ENCODE measurements at places on chromosomes 6 and 20.
A peak's percentile ranks its signal among the peaks of the same experiment; 100 is the strongest.

GRCh38 chr6:3919130-3919628, 70.0 kb downstream of the FAM50B start:
- no peak overlapping the region for H3K27ac ChIP-seq
- no peak overlapping the region for H3K4me3 ChIP-seq
- H3K36me3 ChIP-seq = no peaks in the 10 kb centered on the region
- H3K4me1 ChIP-seq = no peaks in the 10 kb centered on the region
- no peak for DNase-seq

DNA sequence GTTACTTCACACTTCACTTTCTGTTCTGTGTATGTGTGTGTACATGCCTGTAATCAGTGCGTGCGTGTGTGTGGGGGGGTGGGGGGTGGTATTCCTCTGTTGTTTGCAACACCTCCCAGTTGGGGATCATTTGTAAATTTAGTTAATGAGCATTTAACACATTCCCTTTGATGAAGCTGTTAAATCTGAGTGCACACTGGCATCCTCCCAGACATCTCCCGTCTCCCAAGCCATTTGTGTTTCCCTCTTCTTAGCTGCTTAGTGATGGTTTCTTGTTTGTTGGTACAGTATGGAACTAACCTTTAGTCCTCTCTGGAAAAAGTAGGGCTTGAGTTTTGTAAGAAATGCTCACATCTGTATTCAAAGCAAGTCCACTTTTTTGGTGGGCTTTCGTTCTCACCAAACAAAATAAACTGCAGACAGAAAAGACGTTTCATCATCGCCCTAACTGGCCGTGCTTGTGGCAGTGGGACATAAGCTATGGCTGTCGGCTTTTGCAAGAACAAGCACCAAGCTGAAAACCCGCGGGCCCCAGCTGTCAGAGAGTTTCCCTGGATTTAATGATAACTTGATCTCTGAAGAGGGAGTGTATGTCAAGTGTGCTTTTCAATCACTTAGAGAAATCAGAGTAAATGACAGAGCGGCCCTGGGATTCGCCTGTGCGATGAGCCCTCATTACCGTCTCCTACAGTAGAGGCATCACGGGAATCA, 54.9 kb upstream of the SASH1 start:
- no peak for DNase-seq
- no peaks in the 10 kb centered on the region for H3K36me3 ChIP-seq
- peaks cover 12% of the 10 kb centered on the region for H3K4me1 ChIP-seq

GRCh38 chr6:72977114-72977513, 248.2 kb downstream of the KHDC1L start:
- no peaks in the 10 kb centered on the region for H3K27me3 ChIP-seq
- H3K27ac ChIP-seq = no peak overlapping the region
- no peak overlapping the region for H3K4me3 ChIP-seq

GRCh38 chr6:30730601-30731435, 10.7 kb downstream of the TUBB start:
- H3K27ac ChIP-seq = peak overlapping the region; percentile 86
- peaks cover 15% of the 10 kb centered on the region for H3K36me3 ChIP-seq
- DNase-seq = peak; percentile 76
- peaks cover 5% of the 10 kb centered on the region for H3K4me1 ChIP-seq
- no peaks in the 10 kb centered on the region for H3K27me3 ChIP-seq

DNA sequence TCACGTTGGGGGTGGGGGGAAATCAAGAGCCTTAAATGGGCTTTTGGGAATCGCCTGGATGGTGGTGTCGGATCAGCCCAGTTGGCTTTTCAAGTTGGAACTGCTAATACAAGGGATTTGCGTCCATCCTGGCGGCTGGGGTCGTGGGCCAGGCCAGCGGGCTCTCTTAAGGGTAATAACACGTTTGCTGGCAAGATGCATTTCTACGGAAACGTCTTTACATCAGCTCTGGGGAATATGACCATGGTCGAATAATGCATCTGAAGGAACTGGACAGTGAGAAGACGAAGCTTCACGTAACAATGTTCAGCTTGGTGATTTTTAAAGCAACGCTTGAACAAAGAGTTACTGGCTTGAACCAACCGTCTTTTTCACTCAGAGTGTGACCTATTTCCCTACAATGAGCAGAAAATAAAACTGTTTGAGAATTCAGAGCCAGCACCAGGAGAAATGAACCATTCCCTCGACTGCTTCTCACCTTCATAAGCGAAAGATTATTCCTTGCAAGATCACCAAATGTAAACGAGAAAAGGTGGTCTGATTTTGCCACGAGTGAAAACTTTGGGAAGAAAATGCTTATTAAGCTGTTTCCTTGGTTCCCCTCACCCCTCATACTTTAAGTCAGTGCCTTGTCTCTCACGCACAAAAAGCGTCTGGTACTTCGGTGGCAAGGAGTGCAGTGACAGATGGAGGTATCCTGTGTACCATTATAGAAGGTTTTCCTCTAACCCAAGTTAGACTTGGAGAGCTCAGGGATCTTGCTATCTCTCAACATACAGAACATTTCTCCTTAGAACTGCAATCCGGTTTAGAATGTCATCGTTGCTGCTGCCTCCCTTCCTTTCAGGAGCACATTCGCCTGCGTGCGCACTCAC, 1.4 kb upstream of the MARCKS start:
- H3K4me3 ChIP-seq = no peak overlapping the region
- peaks cover 19% of the 10 kb centered on the region for H3K27me3 ChIP-seq
- H3K4me1 ChIP-seq = peaks cover 12% of the 10 kb centered on the region
- no peak for DNase-seq
- H3K27ac ChIP-seq = no peak overlapping the region
- peaks cover 5% of the 10 kb centered on the region for H3K36me3 ChIP-seq

DNA sequence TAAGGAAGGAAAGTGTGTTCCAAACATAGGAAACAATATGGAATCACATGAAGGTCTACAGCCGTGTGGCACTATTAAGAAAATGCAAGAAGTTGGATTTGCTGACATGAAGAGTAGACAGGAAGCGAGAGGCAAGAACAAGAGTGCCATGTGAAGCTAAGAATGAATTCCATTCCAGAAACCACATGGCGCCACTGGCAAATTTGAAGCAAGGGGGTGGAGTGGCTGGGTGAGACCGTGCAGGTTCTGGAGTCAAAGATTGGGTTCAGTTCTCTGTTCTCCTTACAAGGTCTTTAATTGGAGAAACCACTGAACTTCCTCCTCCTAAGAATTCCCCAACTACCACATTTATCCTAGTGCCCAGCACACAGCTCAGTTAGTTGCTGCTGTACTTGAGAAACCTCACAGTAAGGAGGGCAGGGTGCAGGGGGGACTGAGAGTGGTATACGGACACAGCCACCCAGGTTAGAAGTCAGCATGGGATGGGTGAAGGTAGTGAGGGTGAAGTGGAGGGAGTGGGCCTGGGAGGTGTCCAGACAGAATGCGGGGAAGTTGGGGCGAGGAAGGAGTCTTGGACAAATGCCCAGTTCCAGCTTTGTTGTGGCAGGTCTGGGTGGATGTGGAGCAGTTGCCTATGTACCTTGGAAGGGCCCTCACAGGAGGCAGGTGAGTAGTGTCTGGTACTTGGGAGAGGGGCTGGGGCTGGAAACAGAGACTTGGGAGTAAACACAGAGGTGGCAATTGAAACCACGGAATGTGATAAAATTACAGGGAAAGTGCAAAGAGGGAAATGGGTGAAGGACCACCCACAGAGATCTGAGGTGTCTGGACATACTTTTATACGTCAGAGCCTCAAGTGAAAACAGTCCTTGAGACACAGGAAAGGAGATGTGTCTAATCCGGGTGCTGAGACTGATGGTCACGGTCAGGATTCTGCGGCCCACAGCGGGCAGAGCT, 14.3 kb downstream of the LYRM4 start:
- no peak for DNase-seq
- no peaks in the 10 kb centered on the region for H3K27me3 ChIP-seq
- no peak overlapping the region for H3K4me3 ChIP-seq
- H3K27ac ChIP-seq = no peak overlapping the region
- no peaks in the 10 kb centered on the region for H3K4me1 ChIP-seq
- peaks cover 4% of the 10 kb centered on the region for H3K36me3 ChIP-seq

DNA sequence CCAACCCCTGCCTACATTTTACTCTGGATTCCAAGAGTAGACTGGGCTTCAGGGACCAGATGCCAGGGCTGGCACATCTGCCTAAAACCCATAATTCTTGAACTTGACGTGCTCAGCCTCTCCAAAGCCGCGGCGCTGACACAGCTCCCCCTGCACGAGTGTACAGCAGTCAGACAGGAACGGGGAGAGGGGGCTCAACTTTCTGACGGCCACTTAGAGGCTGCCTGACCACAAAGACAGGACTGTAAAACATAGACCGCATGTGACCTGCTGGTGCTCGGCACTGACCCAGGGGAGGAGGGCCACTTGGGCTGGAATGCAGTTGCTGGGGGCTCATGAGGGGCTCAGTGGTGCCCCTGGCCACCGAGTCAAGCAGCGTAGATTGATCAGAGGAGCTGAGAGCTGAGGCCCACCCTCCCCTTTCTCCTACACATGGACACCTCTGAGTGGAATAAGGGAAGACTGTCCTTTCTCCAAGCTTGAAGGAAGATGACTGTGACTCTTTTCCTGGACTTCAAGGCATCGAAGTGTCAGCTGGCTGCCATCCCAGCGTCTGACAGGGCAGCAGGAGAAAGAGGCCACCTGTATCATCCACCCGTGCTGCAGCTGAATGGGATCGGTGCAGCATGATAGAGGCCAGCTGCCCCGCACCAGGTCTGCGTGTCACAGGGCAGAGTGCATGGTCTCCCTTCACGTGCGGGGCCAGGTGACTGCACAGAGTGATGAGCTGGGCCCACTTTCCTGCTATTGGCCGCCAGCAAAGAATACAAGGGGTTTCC, 171.3 kb upstream of the AGPAT4 start:
- H3K4me1 ChIP-seq = peaks cover 3% of the 10 kb centered on the region
- no peak for DNase-seq
- peaks cover 31% of the 10 kb centered on the region for H3K27me3 ChIP-seq
- no peaks in the 10 kb centered on the region for H3K36me3 ChIP-seq
- H3K4me3 ChIP-seq = no peak overlapping the region

DNA sequence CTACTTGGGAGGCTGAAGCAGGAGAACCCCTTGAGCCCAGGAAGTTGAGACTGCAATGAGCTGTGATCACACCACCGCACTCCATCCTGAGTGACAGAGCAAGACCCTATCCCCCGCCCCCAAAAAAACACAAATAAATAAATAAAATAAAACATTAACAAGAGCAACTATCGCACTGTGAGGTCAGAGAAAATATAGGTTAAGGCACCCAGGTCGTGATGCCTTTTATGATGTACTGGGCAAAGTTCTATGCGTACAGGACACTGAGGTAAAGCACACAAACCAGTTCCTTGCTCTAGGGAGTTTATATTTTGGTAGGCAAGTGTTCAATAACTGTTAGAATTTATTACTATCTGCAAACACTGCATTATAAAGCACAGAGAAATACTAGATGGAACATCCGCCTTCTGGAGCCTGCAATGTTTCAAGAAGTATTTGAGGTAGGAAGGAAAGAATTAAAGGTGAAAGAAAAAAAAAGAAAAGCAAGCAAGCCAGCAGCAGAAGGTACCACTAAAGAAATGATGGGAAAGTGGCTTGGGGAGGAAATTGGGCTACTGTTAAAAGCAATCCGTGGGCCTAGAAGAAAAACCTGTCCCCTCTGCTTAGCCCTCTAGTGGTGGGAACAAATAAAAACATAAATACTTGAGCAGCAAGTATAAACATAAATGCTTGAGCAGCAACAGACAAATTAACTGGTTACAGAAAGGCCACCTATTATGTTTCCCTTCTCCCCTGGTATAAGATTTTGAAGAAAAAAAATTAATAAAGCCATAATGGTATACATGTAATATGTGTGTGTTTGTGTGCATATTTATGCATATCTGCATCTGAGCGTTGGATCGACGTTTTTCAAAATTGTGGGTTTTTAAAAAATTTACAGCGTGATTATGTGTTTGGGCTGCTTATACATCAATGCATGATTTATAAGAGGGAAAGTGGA, 128.0 kb downstream of the PHACTR1 start:
- DNase-seq = no peak
- no peak overlapping the region for H3K27ac ChIP-seq
- peaks cover 10% of the 10 kb centered on the region for H3K4me1 ChIP-seq
- no peak overlapping the region for H3K4me3 ChIP-seq

DNA sequence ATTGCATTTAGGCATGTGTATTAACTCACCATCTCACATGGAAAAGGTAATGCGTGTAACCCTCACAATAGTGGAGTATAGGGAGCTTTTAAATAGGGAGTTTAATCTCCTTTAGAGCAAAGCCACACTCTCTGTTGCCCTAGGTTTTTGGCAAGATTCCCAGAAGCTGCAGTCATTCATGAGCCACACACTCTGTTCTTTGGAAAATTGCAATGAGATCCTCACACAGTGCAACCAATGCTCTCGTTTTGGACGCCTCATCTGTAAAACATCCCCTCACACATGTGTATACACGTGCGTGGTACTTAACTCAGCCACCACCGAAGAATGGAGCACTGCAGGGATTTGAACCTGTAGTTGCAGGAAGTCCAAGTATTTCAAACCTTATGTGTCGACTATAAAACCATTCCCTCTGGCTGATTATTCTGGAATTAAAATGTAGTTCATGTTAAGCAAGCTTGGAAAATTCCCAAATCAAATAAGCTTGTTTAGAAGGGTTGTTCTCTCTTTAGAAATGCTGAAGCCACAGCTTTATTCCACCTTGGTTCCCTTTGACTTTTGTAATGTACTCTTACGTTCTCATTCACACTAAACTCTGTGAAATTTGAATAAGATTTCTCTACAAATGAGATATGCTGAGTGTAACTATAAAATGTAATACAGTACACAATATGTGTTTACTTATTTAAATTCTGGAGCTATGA, 489.8 kb upstream of the MANEA start:
- H3K4me3 ChIP-seq = no peak overlapping the region
- DNase-seq = no peak
- no peak overlapping the region for H3K27ac ChIP-seq
- H3K4me1 ChIP-seq = no peaks in the 10 kb centered on the region

GRCh38 chr6:43091436-43091991, 15.4 kb downstream of the PTK7 start:
- H3K4me1 ChIP-seq = peaks cover 39% of the 10 kb centered on the region
- H3K27me3 ChIP-seq = no peaks in the 10 kb centered on the region
- H3K4me3 ChIP-seq = no peak overlapping the region
- no peak for DNase-seq

DNA sequence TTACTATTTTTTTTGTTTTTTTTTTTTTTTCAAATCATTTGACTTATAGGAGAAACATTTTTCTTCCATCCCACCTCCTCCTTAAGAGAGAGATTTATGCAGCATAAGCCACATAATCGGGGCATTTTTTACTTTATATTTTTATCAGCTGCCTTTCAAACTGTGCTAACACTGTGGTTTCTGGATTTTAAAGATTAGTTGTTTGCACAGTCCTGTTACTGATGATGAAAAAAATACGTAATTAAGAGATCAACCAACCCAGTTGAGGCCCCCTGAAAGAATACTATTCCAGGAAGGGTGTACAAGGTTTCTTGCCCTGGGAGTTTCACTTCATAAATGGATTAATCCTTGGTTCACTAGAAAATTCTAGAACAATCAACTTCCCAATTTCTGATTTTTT, 68.3 kb downstream of the MMS22L start:
- H3K27ac ChIP-seq = no peak overlapping the region
- no peak overlapping the region for H3K4me3 ChIP-seq
- peaks cover 3% of the 10 kb centered on the region for H3K4me1 ChIP-seq
- H3K27me3 ChIP-seq = no peaks in the 10 kb centered on the region

- H3K4me3 ChIP-seq = no peak overlapping the region
- DNase-seq = no peak
- no peaks in the 10 kb centered on the region for H3K4me1 ChIP-seq
- H3K27ac ChIP-seq = no peak overlapping the region
- H3K27me3 ChIP-seq = no peaks in the 10 kb centered on the region
Measured at GRCh38 chr6:112427499-112427898, 80.4 kb downstream of the RFPL4B start.

Data from progenitor cell of endocrine pancreas (in vitro differentiated cells).